B cell (primary cell): ENCODE measurements at places on chromosomes 1 and 21. TPM values are rescaled to one million over a fixed set of nuclear protein-coding genes. Genes with fewer than 3 reads are reported as not detected.
A peak's percentile ranks its signal among the peaks of the same experiment; 100 is the strongest.

GRCh38 chr1:3296326-3296725, 158.1 kb upstream of the ARHGEF16 start:
- H3K4me1 ChIP-seq, result no peaks in the 10 kb centered on the region
- H3K27me3 ChIP-seq, result no peaks in the 10 kb centered on the region
- no peak for DNase-seq
- H3K27ac ChIP-seq, result no peak overlapping the region
- H3K4me3 ChIP-seq, result no peak overlapping the region

DNA sequence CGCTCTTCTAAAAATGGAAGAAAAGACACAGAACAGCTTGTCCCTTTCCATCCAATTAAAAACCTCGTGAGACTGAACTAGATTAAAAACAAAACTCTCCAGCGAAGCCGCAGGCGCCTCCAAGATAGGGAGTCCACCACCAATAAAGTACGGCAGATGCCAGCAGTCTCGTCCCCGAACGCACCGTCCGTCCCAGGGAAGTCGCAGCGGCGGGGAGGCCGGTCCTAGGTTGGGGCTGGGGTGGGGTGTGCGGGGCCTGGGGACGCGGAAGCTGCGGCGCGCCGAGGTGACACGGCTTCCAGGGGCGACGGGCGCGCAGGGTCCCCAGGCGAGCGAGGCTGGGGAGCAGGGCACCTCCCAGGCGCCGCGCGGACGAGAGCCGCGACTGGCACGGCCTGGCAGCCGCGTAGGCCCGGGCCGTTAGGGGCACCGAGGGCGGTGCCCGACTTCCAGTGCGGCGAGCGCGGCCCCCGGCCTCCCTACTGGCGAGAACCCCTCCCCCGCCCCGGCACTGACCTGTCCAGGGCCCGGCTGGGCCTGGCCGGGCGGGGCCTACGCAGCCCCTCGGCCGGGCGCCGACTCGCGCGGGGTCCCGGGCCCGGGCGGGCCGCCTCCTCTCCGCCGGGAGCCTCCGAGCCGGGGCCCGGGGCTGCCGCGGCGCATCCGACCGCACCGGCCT, 28.3 kb upstream of the A3GALT2 start:
- peaks cover 2% of the 10 kb centered on the region for H3K36me3 ChIP-seq
- H3K4me3 ChIP-seq, result peak overlapping the region; percentile 43
- H3K27me3 ChIP-seq, result peaks cover 3% of the 10 kb centered on the region
- H3K27ac ChIP-seq, result no peak overlapping the region
- peaks cover 20% of the 10 kb centered on the region for H3K4me1 ChIP-seq
- peak; percentile 69 for DNase-seq

GRCh38 chr21:42892582-42892930, 553 bp upstream of the NDUFV3 start:
- peak overlapping the region; percentile 75 for H3K4me3 ChIP-seq
- H3K36me3 ChIP-seq, result peaks cover 6% of the 10 kb centered on the region
- H3K27me3 ChIP-seq, result no peaks in the 10 kb centered on the region
- no peak for DNase-seq

- H3K36me3 ChIP-seq, result no peaks in the 10 kb centered on the region
- no peak overlapping the region for H3K27ac ChIP-seq
- no peaks in the 10 kb centered on the region for H3K27me3 ChIP-seq
- H3K4me3 ChIP-seq, result no peak overlapping the region
- no peaks in the 10 kb centered on the region for H3K4me1 ChIP-seq
Measured at GRCh38 chr1:245059806-245060424, 94.9 kb upstream of the KIF26B start.

- DNase-seq, result no peak
- no peaks in the 10 kb centered on the region for H3K36me3 ChIP-seq
- peaks cover 7% of the 10 kb centered on the region for H3K4me1 ChIP-seq
- no peaks in the 10 kb centered on the region for H3K27me3 ChIP-seq
- H3K4me3 ChIP-seq, result no peak overlapping the region
- H3K27ac ChIP-seq, result no peak overlapping the region
Measured at GRCh38 chr1:223706077-223706973, 6.0 kb upstream of the CAPN2 start.

DNA sequence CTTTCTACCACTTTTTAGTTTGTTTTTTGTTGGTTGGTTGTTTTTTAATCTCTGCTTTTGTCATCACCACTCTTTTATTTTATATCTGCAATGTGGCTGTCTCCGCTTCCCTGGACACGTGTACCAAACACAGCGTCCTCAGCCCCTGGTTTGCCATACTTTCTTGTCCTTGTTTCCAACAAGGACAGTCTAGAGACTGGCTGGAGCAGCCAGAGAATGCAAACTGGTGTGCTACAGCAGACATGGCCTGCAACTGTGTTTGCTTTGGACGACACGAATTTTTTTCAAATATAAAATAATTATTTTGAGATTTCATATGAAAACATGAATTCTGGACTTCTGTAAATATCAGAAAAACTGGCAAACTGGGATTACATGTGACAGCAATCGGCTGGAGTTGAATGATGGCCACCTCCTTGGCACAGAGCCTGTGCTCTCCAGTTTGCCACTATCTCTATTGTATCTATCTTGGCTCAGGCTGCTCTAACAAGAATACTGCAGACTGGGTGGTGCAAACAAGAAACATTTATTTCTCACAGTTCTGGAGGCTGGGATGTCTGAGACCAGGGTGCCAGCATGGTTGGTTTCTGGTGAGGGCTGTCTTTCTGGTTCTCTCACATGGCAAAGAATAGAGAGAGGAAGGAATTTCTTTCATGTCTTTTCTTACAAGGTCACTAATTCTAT, 34.6 kb upstream of the POU2F1 start:
- DNase-seq, result no peak
- no peak overlapping the region for H3K27ac ChIP-seq
- H3K27me3 ChIP-seq, result no peaks in the 10 kb centered on the region
- H3K36me3 ChIP-seq, result no peaks in the 10 kb centered on the region
- no peak overlapping the region for H3K4me3 ChIP-seq

ZSCAN20 gene
- 0.18 and 0.40 TPM in 2 replicates for polyA plus RNA-seq

DNA sequence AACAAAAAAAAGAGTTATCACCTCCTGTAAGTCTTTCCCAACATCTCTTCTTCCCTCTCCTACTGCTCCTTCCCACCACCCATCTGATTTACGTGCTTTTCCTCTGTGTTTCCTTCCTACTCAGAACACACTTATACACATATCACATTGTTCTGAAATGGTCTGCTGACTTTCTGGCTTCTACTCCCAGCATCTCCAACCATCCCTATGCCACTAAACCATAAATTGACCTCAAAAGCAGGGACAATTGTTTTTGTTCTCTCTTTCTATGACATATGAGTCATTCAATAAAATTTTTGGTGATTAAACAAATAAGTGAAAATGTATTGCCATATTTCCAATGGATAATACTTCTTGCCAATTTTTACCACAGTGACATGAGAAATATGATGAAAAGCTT, 8.2 kb downstream of the GOLPH3L start:
- H3K4me3 ChIP-seq, result no peak overlapping the region
- DNase-seq, result no peak
- no peak overlapping the region for H3K27ac ChIP-seq
- H3K36me3 ChIP-seq, result peaks cover 9% of the 10 kb centered on the region
- H3K27me3 ChIP-seq, result no peaks in the 10 kb centered on the region

UBE2U gene
- not detected in 2 replicates for polyA plus RNA-seq

- DNase-seq, result no peak
- peaks cover 28% of the 10 kb centered on the region for H3K4me1 ChIP-seq
- H3K4me3 ChIP-seq, result peak overlapping the region; percentile 76
- no peaks in the 10 kb centered on the region for H3K36me3 ChIP-seq
Measured at GRCh38 chr1:156766298-156767100, 836 bp upstream of the PRCC start.

- peaks cover 14% of the 10 kb centered on the region for H3K27me3 ChIP-seq
- no peak within 1 kb of the TSS for H3K27ac ChIP-seq
- peaks cover 15% of the 10 kb centered on the region for H3K4me1 ChIP-seq
- no peak within 1 kb of the TSS for H3K4me3 ChIP-seq
- DNase-seq, result no peak
Measured at GRCh38 chr1:103108376-103109150, at the start of gene COL11A1. Gene COL11A1, minus strand, starts transcription at chr1:103108522. Its CDS starts 344 bp downstream, at chr1:103108178.

S100A8 gene
- polyA plus RNA-seq, result 8.9 and 16.7 TPM in 2 replicates

DNA sequence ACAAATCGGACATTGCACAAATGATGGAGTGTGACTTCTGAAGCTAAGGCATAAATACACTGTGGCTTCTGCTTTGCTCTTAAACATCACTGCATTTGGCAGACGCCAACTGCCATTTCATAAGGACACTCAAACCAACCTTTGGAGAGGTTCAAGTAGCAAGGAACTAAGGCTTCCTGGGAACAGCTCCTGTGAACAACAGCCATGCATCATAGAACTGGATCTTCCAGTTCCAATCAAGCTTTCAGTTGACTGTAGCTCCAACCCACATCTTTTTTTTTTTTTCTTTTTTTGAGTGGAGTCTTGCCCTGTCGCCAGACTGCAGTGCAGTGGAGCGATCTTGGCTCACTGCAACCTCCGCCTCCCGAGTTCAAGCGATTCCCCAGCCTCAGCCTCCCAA, 10.7 kb upstream of the HUNK start:
- H3K4me1 ChIP-seq, result peaks cover 8% of the 10 kb centered on the region
- H3K27me3 ChIP-seq, result peaks cover 10% of the 10 kb centered on the region
- no peak for DNase-seq
- H3K27ac ChIP-seq, result no peak overlapping the region

GRCh38 chr1:78045926-78046778, at the start of gene GIPC2:
Gene GIPC2, plus strand, starts transcription at chr1:78045966. Its CDS starts 129 bp downstream, at chr1:78046095.
- DNase-seq, result peak; percentile 48
- H3K4me3 ChIP-seq, result no peak within 1 kb of the TSS
- H3K4me1 ChIP-seq, result peaks cover 19% of the 10 kb centered on the region
- no peaks in the 10 kb centered on the region for H3K36me3 ChIP-seq
- no peaks in the 10 kb centered on the region for H3K27me3 ChIP-seq

VTCN1 gene
- polyA plus RNA-seq, result not detected in 2 replicates

GRCh38 chr1:6614929-6615785, 1.6 kb downstream of the PHF13 start:
- H3K27me3 ChIP-seq, result no peaks in the 10 kb centered on the region
- peak overlapping the region; percentile 86 for H3K4me3 ChIP-seq
- no peaks in the 10 kb centered on the region for H3K36me3 ChIP-seq
- peak; percentile 37 for DNase-seq
- H3K4me1 ChIP-seq, result peaks cover 14% of the 10 kb centered on the region

- no peak overlapping the region for H3K4me3 ChIP-seq
- no peak for DNase-seq
- peaks cover 12% of the 10 kb centered on the region for H3K4me1 ChIP-seq
- peaks cover 47% of the 10 kb centered on the region for H3K27me3 ChIP-seq
- H3K36me3 ChIP-seq, result no peaks in the 10 kb centered on the region
Measured at GRCh38 chr1:19643121-19643520, 990 bp upstream of the NBL1 start.

GRCh38 chr1:198320759-198321158, 164.0 kb downstream of the NEK7 start:
- no peak for DNase-seq
- no peak overlapping the region for H3K4me3 ChIP-seq
- peaks cover 5% of the 10 kb centered on the region for H3K36me3 ChIP-seq

CD1E gene
- 0.33 TPM in 1 of 2 replicates, not detected in the other for polyA plus RNA-seq

DNA sequence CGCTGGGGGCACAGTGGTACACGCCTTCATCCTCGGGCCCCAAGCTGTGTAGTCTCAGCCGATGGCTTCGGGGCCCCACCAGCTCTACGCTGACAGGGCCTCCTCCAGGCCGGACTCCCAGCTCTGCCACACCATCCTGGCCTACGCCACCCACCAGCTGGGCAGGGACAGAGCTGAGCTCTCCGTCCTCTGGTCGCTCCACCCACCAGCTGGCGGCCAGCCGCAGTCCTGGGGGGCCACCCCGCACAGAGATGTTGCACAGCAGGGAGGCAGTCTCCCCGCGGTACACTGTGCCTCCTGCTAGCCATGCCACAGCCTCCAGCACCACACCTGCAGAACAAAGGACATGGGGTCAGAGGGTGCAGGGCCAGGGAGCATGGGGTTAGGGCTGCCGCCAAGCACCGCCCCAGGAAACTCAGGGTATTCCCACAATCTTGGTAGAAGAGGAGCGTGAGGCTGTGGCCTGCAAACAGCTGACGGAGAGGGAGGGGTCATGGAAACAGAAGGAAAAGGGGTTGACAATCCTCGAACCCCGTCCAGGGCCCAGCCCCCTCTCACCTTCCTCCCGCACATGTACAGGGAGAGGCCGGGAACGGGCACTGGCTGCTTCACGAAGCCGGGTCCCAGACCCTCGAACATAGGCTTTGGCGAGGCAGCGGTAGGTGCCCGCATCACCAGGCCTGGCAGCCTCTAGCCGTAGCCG, 5.9 kb downstream of the IGSF8 start:
- H3K4me3 ChIP-seq, result no peak overlapping the region
- peaks cover 17% of the 10 kb centered on the region for H3K4me1 ChIP-seq
- no peaks in the 10 kb centered on the region for H3K27me3 ChIP-seq
- H3K36me3 ChIP-seq, result peaks cover 76% of the 10 kb centered on the region
- DNase-seq, result no peak

GRCh38 chr1:11227106-11228077, 35.0 kb downstream of the MTOR start:
- peaks cover 41% of the 10 kb centered on the region for H3K4me1 ChIP-seq
- H3K27ac ChIP-seq, result peak overlapping the region; percentile 72
- no peaks in the 10 kb centered on the region for H3K27me3 ChIP-seq

DNA sequence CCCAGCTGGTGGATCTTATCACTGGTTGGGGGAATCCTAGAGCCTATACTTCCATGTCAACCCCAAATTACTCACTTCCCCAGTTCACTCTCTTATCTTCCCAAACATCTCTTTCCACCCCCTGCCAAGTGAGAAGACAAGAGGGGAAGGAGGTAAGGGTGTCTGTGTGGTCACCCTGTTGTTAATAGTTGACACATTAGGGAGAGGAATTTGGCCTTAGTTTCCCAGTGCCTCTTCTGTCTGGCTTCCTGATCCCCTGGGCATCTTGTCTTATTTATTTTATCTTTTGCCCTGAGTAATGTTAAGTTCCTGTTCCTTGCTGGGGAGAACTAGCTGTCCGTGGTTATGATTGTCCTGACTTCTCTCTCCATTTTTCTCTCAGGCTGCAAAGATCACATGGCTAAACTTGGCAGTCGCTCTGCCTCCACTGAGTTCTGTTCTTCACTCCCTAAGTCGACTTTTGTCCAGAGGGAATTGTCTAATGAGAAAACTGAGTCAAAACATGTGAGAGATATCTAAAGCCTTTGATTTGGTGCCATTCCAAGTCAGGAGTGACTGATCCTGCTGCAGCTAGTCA, 157.1 kb upstream of the SYT6 start:
- no peak overlapping the region for H3K27ac ChIP-seq
- no peak overlapping the region for H3K4me3 ChIP-seq
- H3K4me1 ChIP-seq, result no peaks in the 10 kb centered on the region
- DNase-seq, result no peak
- H3K27me3 ChIP-seq, result no peaks in the 10 kb centered on the region
- no peaks in the 10 kb centered on the region for H3K36me3 ChIP-seq

MCOLN2 gene
- polyA plus RNA-seq, result 8.1 and 23.9 TPM in 2 replicates
